Stimulated activated CD4-positive, alpha-beta T cell treated with anti-CD3 and anti-CD28 coated beads, TNF-alpha, amount 100 ng/mL, for 24 hours (primary cell): ENCODE measurements at places on chromosomes 4 and X.

DNA sequence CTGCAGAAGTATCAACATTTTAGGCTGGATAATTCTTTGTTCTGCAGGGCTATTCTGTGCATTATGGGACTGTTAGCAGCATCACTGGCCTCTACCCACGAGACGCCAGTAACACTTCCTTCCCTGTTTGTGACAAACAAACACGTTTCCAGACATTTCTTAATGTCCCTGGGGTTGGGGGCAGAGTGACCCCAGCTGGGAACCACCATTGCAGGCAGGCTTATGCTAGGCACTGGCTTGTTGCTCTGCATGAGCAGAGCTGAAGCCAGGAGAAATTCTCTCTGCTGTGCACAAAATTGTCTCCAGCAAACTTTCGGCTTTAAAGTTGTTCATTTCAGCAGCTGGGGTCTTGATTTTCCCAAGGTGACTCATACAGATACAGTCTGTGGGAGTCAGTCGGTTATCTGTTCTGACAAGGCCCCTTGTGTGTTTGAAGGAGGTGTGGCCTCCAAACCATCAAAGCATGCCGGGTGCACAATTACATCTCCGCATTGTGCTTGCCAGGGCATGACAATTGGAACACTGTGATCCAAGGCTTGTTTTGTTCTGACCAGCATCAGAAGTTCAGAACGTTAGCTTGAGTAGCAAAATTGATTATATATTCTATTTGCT, 156.4 kb upstream of the BOD1L1 start:
- no peak for DNase-seq

DNA sequence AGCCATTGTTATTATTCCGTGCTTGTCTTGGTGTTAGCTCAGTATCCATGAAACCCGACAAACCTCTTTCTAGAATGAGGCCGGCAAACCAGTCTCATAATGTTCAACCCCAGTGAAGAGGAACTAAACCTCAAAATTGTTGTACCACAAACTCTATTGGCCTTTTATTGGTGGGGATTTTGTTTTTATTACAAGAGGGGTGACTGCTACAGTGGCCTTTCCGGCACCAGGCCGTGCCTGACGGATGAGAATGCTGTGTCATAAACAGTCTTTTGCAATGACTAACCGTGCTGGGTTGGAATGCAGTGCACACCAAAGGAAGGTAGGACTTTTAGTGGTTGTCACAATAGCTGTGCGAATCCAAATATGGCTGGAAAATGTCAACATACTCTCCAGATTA, 60.8 kb downstream of the SHROOM2 start:
- DNase-seq: no peak

GRCh38 chrX:66042307-66043077, 2.6 kb upstream of the VSIG4 start:
- DNase-seq: no peak

DNA sequence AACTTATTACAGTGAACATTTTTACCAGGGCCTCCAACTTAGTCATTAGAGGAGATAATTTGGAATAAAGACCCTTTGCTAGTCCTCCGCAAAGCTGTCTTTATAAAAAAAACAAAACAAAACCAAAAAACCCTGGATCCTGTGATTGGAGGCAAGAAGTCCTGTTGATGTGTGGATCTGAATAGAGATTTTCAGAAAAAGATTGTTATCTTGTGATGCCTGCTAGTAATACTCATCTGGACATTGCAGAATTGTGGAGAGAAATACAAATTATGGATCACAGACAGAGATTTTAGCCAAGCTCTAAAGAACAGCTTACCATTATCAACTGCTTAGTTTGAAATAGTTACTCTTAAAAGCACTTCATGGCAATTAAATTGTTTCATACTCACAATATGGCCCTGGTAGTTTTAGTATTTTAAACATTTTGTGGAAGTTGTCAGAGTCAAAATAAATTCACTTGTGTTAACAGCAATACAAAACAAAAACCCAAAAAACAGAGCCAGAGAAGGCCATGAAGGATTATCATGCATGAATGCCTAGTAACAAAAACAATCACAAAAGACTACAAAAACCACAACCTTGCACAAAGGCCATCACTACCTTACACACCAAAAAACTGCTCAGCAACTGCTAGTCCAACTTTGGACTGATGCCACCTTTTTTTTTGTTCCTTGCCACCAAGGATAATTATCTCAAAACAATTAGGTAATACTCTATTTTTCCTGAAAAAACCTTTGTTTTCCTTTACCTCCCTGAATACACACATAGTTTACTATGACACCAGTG, 514.5 kb upstream of the SLIT2 start:
- DNase-seq: no peak

DNA sequence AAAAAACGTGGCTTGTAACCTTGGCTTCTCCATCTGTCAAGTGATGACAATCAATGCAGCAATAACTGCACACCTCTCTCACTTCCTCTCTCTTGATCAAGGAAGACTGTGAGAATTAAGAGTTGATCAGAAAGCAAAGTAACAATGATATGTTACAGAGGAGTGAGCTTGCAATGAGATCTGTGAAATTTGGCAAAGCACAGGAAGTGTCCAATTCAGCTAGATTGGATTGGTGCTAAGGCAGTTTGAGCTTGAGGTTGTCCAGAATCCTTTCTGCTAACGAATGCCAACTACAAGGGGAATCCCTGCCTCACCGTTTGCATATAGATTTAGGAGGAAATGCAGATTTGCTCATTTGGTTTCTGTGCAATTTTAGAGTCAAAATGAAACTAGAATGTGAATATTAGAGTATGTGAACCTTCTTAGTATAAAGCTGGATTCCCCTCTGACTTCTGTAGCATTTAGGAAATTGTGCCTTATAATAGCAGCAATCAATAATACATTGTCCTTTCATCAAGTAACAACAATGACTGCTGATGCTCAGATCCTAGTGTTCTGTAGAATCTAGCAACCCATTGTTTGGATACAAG, 346.4 kb downstream of the PTTG2 start:
- no peak for DNase-seq

DNA sequence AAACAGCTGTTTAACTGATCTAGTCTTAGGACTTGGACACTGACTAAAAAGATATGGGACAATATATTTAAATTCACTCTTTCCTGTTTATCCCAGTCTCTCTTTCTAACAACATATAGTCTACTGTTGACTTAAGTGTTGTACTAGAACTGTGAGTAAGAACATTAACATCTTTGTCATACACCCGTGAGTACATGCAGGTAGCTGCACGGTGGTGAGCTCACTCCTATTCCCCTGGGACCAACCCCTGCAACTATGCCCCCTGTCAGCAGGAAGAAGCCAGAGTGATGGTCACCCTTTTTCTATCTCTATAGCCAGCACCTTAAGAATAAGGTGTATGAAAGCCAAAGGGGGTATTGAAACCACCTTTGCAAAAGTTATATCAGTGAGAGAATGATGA, 17.6 kb downstream of the TBL1X start:
- DNase-seq: no peak

DNA sequence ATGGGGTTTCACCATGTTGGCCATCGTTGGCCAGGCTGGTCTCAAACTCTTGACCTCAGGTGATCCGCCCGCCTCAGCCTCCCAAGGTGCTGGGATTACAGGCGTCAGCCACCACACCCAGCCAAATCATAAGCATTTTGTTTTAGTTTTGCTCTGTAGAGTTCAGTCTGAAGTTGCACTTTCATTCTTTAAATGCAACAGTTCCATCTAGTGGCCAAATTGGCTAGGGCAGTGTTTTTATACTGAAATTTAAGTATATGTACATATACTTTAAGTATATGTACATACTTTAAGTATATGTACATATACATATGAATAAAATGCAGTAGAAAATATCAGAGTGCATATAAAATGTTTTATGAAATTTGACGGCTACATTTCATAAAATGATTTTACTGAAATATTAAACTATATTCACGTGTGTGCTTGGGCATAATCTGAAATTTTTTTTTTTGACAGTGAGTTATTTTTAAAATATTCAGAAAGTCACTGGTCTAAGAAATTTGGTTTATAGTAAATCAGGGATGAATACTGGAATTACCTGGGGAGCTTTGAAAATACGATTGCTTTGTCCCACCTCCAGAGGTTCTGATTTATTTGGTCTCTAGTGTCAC, 145.5 kb downstream of the NWD2 start:
- DNase-seq: no peak

- no peak for DNase-seq
Measured at GRCh38 chr4:140472156-140472555, 25.9 kb downstream of the MGAT4D start.

GRCh38 chr4:183098723-183099536, at the start of gene WWC2:
WWC2 (plus strand) TSS chr4:183099257; CDS start chr4:183099492, 235 bp downstream.
- DNase-seq: peak; percentile 41

DNA sequence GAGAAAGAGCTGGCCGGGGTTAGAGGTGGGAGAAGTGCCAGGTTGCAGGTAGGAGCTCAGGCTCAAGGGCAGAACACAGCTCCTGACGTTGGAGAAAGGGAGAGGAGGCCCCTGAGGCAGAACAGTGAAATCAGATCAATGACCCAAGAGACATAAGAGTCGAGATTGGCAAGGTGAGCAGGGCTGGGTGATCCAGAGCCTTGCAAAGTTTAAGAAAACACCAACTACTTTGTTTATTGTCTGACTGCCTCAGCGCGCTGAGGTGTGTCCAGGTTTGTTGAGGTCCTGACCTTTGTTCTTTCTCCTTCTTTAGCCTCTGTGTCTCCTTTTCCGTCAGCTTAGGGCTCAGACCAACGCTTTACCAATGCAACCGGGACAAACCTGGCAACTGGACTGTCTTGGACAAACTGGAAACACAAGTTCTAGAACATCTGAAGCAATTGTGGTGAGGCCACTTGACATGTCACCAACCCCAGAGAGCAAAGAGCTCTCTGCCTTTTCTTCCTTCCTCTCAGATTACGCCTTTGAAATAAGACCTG, 28.3 kb downstream of the CHRNA9 start:
- DNase-seq: no peak

DNA sequence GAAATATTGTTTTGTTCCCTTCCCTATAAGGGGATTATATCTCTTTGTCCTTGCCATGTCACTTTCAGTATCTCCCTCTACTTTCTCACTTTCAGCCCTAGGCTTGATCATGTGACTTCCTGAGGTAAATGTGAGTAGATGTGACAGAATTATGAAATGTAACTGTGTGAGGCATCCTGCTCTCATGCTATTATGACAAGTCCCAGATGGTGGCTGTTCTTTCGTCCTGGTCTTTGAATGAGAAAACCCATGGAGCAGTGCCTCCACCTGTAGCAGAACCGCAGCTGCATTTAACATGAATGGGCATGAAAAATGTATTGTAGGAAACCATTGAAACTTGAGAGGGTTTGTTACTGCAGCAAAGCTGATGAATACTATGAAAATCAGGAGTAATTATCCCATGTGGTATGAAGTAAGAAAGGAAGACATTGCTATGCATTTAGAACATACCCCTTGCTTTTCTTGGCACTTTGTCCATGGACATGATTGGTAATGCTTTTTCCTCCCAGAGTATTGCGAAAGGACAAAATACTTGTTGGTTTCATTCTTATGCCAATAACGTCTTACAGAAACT, 202.2 kb upstream of the GPRIN3 start:
- DNase-seq: no peak

GRCh38 chr4:54971474-54971950, 153.9 kb downstream of the KDR start:
- no peak for DNase-seq
